ENCODE measurements at places on chromosomes 16 and 17.

GRCh38 chr17:75909051-75909811 is 4.5 kb upstream of the MRPL38 start:
- no peak for DNase-seq

DNA sequence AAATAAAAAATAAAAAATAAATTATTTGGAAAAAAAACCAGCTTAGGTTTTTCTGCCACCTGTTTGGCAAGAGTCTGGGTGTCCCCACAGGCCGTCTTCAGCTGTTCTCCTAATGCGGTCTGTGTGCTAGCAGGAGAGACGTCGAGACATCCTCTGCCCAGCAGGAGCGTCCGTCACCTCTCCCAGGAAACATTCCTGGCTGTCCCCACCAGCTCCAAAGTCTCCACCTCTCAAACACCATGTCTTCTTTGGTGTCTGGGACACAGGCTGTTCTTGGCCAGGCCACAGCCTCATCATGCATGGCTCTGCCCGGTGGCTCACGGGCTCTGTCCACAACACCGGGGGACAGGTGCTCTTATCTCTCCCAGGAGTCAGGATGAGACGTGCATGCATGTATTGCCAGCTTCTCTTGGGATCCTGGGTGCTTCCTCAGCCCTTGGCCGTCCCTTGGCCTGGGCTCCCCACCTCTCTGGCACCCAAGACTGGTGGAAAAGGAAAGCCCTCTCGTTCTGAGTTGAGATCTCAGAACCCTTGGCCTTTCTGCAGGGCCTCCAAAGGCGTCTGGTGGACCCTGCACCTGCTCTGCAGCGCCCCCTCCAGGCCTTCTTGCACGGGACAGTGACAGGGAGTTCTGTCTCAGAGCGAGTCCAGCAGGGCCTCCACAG is 84.9 kb upstream of the CBX4 start:
- DNase-seq: no peak

DNA sequence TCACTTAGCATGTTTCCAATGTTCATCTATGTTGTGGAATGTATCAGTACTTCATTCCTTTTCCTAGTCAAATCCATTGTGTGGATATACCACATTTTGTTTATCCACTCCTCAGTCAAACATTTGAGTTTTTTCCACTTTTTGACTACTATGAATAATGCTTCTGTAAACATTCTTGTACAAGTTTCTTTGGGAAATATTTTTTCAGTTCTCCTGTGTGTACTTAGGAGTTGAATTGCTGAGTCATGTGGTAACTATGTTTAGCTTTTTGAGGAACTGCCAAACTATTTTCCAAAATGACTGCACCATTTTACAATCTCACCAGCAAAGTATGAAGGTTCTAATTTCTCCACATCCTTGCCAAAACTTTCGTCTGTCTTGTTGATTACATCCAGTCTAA is 223.7 kb upstream of the AXIN2 start:
- DNase-seq: no peak

DNA sequence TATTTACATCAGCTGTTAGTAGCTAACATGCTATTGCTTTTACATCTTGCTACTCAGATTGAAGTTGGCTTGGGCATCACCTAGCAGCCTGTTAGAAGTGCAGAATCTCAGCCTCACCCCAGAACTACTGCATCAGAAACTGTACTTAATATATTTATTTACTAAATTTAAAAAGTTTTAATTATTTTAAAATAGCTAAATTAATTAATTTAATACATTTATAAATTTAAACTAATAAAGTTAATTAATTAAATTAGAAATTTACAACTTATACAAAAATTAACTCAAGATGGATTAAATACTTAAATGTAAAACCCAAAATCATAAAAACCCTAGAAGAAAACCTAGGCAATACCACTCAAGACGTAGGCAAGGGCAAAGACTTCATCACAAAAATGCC is 38.9 kb upstream of the GNA13 start:
- no peak for DNase-seq

DNA sequence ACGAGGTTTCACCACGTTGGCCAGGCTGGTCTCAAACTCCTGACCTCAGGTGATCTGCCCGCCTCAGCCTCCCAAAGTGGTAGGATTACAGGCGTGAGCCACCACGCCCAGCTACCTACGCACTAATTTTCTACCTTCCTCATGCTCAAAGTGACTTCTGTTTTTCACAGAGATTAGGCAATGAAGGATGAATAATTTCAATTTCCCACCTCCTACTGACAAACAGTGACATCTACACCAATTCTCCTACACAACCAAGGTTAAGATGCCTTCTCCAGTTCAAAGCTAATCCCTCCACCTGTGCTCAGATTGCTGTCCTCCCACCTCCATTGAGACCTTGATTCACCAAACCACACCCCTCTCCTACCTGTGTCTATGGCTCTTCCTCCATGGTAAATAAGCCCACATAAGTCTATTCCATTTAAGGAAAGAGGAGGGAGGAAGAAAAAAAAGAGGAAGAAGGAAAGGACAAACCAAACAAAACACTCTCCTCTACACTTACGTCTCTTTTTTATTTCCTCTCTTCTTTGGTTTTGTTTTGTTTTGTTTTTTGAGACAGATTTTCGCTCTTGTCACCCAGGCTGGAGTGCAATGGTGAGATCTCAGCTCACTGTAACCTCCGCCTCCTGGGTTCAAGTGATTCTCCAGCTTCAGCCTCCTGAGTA is 5.5 kb upstream of the MED11 start:
- no peak for DNase-seq

DNA sequence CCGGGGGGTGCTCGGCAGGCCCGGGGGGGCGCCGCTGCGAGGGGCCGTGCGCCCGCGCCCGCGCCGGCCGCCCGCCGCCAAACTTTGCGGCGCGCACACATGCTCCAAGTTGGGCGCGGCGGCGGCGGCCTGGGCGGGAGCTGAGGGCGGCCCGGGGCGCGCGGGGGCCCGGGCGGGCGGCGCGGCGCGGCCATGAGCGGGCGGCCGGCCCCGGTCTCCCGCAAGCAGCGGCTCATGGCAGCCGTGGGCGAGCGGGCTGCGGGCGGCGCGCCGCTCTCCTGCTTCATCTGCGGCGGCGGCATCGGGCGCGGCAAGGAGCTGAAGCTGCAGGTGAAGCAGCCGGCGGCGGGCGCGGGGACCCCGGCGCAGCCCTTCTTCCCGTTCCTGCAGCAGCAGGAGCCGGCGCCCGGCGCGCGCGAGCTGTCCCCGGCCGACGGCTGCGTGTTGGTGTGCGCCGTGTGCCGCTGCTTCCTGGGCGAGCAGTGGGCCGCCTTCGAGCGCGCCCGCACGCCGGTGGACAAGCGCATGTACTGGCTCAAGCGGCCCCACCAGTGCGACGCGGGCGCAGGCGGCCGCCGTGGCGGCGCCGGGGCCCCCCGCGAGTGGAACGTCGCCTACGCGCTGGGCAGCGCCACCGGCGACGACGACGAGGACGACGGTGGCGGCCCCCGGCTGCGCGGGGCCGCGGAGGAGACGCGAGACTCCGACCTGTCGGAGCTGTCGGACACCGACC is 57.2 kb upstream of the CIBAR2 start:
- DNase-seq: no peak

Measured in dorsolateral prefrontal cortex (tissue), 122 donors.